Activated T-cell treated with anti-CD3 and anti-CD28 coated beads, Interleukin-2, amount 50 U/mL, for 72 hours (primary cell): ENCODE measurements at places on chromosomes 6 and 20. TPM values are rescaled to one million over a fixed set of nuclear protein-coding genes. Genes with fewer than 3 reads are reported as not detected.

DNA sequence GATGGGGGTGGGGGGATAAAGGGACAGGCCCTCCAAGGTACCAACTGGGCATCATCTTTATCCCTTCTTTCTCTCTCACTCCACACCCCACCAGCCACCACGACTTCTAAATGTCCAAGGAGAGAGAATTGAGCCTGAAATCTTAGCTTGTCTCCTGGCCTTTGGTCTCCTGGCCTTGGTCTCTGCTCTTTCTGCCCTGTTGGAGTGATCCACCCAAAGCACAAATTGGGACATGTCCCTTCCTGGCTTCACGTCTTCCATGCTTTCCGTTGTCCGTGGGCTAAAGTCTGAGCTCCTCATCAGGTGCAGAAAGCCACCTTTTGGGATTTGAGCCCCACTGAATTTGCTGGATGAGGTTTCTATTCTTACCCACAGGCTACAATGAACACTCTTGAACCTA lies 8.4 kb downstream of the ADIG start:
- peaks cover 5% of the 10 kb centered on the region for H3K27me3 ChIP-seq
- H3K4me3 ChIP-seq = no peak overlapping the region
- no peaks in the 10 kb centered on the region for H3K36me3 ChIP-seq
- no peak for DNase-seq
- H3K27ac ChIP-seq = no peak overlapping the region
- no peaks in the 10 kb centered on the region for H3K4me1 ChIP-seq

Gene SRSF3
- total RNA-seq = 409 TPM

DNA sequence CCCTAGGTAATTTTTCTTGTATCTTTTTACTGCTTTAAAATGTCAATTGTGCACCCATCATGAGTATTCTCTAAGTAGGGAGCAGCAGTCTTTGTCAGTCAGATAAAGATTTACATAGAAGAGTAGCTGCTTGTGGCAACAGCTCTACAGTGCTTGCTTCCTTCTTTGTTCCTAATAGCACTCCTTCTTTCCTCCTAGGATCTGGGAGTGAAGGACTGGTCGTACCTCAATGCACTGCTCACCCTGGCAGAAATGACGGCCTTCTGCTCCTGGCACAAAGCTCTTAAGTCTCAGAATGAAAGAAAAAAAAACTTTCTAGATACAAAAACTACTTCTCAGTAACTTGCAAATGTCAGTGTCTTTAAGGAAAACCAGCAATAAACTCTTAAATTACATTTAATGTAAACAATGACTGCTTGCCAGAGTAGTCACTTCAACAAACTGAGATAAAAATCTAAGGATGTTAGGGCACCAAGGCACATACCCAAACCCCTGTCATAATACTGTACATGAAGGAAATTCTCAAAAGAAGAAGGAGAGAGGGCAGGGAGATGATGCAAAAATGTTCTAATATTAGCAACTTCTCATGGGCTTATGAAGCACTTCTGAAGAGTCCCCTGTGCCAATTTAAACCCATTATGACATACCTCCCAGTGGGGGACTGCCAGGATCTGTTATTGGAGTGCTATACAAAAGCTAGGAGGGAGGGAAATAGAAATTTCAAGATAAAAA lies 34.0 kb downstream of the NCOA6 start:
- no peaks in the 10 kb centered on the region for H3K27me3 ChIP-seq
- peak overlapping the region; percentile 76 for H3K27ac ChIP-seq
- no peak for DNase-seq

Gene FAM83D
- 10.4 TPM for total RNA-seq

DNA sequence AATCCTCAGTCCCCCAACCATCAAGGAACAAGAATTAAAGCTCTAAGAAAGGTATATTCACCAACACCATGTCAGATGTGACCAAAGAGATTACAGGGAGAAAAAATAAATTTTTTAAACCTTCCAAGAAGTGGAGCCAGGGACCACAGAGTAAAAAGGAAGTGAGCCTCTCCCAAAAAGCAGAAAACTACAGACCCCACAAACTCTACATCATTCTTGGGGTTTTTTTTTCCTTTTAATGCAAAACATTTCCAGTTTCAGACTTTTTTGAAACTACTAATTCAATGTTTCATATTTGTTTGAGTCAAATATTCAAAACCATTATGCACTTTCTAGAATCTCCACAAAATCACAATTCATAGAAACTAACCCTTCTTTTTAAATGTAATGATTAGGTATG lies 6.8 kb upstream of the IL17F start:
- peak overlapping the region; percentile 25 for H3K4me3 ChIP-seq
- no peaks in the 10 kb centered on the region for H3K36me3 ChIP-seq
- H3K27ac ChIP-seq = no peak overlapping the region
- H3K4me1 ChIP-seq = peaks cover 56% of the 10 kb centered on the region
- DNase-seq = no peak
- peaks cover 79% of the 10 kb centered on the region for H3K27me3 ChIP-seq

DNA sequence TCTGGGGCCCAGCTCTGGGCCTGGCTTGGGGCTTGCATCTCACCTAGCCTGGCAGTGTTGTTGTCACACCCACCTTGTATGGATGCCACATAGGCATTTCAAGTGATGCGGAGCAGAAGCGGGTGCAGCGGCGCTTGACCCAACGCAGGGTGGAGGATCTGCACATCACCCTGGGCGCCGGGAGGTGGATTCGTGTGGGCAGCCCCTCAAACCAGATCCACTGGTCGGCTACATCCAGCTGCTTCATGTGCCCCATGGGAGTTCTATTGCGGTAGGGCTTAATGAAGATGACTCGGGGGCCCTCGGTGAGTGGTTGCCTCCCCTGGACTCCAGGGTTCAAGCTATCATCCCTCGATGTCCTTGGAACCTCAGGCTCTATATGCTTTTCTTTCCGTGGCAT lies 3.2 kb downstream of the TP53TG5 start:
- no peak for DNase-seq
- no peak overlapping the region for H3K4me3 ChIP-seq
- no peaks in the 10 kb centered on the region for H3K36me3 ChIP-seq
- no peak overlapping the region for H3K27ac ChIP-seq

Gene DCDC2
- total RNA-seq = 0.12 TPM

Gene LRRC1
- 3.6 TPM for total RNA-seq

DNA sequence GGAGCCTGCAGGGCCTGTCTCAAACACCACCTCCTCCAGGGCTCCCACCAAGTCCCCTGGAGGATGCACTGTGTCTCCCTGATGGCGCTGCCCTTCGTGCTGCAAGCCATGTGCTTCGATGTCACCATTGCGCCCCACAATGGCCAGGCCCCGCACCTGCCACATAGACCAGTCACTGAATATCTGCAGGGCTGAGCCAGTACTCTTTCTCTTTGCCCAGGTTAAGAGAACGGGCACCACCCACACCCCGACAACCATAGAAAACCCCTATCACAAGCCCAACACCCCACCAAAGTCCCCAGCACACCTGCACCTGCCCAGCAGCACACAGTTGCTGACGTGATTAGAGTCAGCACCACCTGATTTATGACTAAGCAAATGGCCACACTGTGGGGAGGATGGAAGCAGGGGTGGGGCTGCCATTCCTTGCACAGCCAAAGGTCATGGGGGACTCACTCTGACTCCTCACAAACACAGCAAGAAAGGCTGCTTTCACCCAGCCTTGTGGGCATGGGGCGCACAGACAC lies 104.3 kb downstream of the SLC23A2 start:
- no peaks in the 10 kb centered on the region for H3K27me3 ChIP-seq
- no peak overlapping the region for H3K4me3 ChIP-seq
- DNase-seq = no peak
- no peak overlapping the region for H3K27ac ChIP-seq
- H3K36me3 ChIP-seq = peaks cover 3% of the 10 kb centered on the region

GRCh38 chr6:146361128-146361924 lies 182.3 kb upstream of the RAB32 start:
- H3K27ac ChIP-seq = no peak overlapping the region
- no peak for DNase-seq
- H3K4me1 ChIP-seq = peaks cover 22% of the 10 kb centered on the region

Gene VGLL2
- total RNA-seq = not detected

DNA sequence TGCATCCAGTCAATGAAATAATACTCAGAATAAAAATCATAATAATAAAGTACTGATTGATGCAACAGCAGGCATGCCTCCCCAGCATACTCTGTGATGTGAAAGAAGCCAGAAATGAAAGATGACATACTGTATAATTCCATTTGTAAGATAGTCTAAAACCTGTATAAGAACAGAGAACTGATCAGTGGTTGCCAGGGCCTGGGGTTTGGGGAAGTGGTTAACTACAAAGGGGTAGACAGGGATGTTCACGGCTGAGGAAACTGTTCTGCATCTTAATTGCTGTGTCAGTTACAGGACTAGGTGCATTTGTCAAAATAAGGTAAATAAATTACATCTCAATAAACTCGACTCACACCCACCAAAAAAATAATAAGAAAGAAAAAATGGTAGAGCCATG lies 81.3 kb upstream of the BMP2 start:
- no peak overlapping the region for H3K4me3 ChIP-seq
- H3K27ac ChIP-seq = no peak overlapping the region
- H3K36me3 ChIP-seq = no peaks in the 10 kb centered on the region
- DNase-seq = no peak

GRCh38 chr6:140459209-140459608 lies 1084.8 kb upstream of the CITED2 start:
- peaks cover 19% of the 10 kb centered on the region for H3K27me3 ChIP-seq
- no peak overlapping the region for H3K27ac ChIP-seq
- no peaks in the 10 kb centered on the region for H3K4me1 ChIP-seq
- DNase-seq = no peak
- no peaks in the 10 kb centered on the region for H3K36me3 ChIP-seq
- no peak overlapping the region for H3K4me3 ChIP-seq

GRCh38 chr20:41344477-41344876 lies 3.9 kb downstream of the LPIN3 start:
- DNase-seq = no peak
- no peak overlapping the region for H3K4me3 ChIP-seq
- H3K27ac ChIP-seq = no peak overlapping the region
- no peaks in the 10 kb centered on the region for H3K36me3 ChIP-seq
- peaks cover 11% of the 10 kb centered on the region for H3K4me1 ChIP-seq

DNA sequence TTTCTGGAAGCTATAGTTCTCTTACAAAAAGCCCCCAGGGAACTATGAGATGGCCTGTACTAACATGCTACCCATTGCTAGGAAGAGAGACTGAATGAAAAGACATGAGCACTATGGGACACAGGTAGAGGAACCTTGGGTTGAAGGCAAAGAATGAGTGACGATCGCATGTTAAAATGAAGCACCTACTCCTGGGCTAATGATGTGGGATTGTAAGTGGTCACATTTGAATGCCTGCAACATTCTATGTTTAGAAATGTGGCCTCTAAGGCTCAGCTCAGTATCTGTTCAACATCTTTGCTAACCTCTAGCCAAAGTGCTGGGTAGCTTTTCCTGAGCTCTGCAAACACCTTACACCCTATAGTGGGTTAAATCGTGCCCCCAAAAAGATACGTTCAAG lies 5.2 kb upstream of the ZC3H12D start:
- peak overlapping the region; percentile 57 for H3K4me3 ChIP-seq
- no peak for DNase-seq
- H3K27me3 ChIP-seq = no peaks in the 10 kb centered on the region
- H3K27ac ChIP-seq = peak overlapping the region; percentile 53
- H3K36me3 ChIP-seq = peaks cover 5% of the 10 kb centered on the region

- H3K36me3 ChIP-seq = no peaks in the 10 kb centered on the region
- DNase-seq = no peak
- H3K4me3 ChIP-seq = no peak overlapping the region
- no peaks in the 10 kb centered on the region for H3K27me3 ChIP-seq
- H3K4me1 ChIP-seq = peaks cover 37% of the 10 kb centered on the region
Measured at GRCh38 chr6:135871296-135871695, 19.8 kb downstream of the PDE7B start.

DNA sequence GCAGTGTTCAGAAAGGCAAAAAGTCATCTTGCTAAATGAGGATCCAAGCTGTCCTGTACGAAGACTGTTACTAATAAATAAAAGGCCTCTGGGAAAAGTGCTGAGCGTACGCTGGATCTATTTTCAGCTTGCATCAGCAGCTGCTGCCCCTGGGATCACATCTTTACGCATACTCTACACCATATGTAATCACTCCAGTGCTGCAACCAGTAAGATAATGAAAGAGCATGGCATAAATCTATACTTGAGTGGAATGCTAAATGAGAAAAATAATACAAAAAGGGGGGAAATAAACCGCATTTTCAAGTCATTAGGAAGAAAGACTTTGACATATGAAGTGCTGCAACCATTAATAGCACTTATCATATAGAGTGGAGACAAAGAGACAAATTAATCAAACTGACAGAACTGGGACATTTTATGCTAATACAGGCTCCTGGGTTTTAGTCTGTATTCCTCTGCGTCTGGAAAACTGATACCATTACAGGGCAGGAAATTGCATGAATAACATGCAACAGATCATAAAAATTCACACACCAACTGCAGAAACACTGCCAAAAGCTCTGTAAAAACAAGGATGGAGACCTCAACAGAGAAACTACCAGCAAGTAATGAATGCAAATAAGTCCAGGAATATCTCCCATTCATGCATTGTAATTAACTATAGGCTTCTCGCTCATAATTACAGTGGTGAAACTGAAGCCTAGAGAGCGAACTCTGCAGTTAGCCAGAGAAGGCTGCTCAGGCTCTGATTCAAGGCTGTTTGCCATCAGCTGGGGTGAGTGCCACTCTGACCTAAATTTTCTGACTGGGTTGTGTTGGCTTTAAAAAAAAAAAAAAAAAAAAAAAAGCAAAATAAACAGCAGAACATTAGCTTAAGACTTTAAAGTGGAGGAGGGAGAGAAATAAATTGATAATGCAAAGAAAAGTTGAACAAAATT lies 83.8 kb downstream of the GJA10 start:
- H3K4me1 ChIP-seq = peaks cover 44% of the 10 kb centered on the region
- no peak for DNase-seq
- peaks cover 2% of the 10 kb centered on the region for H3K36me3 ChIP-seq
- no peak overlapping the region for H3K27ac ChIP-seq

GRCh38 chr6:13908955-13909381 lies 15.8 kb upstream of the RNF182 start:
- H3K27me3 ChIP-seq = peaks cover 64% of the 10 kb centered on the region
- peak; percentile 46 for DNase-seq
- peaks cover 8% of the 10 kb centered on the region for H3K4me1 ChIP-seq
- H3K27ac ChIP-seq = no peak overlapping the region
- H3K36me3 ChIP-seq = no peaks in the 10 kb centered on the region

Gene CBLN4
- total RNA-seq = not detected

DNA sequence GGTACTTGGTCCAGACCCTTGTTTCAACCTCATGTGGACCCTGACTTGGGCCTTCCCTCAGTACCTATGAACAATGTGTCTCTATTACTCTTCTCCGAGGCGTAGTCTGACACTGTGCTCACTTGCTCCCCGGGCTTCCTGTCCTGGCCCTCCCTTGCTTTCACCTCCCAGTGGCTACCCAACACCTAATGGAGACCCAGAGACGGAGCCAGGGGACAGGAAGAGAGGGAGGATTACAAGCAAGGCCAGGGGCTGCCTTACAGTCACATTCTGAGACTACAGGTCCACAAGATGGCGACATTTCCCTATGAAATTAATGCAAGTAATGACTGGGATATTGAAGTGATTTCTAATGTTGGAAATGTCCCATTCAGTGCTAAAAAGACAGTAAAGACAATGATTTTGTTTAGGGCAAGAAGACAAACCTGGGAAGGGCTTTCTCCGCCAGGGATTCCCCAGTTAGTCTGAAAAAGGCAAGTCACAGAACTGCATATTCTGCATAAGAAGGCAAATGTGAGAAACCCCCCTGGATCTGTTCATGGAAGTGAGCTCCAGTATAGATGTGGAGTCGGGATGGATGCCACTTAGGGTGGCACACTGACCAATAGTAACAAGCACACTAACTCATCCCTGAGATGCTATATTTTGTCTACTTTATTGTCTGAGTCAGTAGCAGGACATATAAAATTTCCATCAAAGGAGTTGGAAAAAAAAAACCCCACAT lies 44.0 kb upstream of the ZBTB24 start:
- peak; percentile 58 for DNase-seq
- H3K36me3 ChIP-seq = peaks cover 3% of the 10 kb centered on the region
- H3K27me3 ChIP-seq = no peaks in the 10 kb centered on the region
- no peak overlapping the region for H3K4me3 ChIP-seq
- no peak overlapping the region for H3K27ac ChIP-seq
